ENCODE measurements at places on chromosomes 13 and 19.

DNA sequence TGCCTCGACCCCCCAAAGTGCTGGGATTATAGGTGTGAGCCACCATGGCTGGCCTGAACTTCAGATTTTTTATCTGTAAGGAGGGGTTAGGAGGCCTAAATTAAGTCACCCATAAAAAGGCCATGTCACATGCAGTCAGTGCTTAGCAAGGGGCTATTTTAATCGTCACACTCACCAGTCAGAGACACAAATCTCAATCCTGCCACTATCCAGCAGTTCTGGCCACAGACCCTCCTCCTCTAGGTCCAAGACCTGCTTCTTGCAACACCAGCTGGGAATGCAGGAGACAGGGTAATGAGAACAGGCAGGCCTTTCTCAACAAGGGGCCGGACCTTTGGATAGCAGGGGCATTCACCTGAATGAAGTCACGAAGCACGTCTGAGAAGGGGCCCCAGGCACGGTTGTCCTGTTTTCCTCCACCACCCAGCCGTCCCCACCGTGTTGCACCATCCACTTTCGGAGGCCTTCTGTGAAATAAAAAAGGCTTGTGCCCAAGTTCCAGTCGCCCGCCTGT lies 1.4 kb downstream of the FBXO27 start:
- DNase-seq, result no peak

- DNase-seq, result no peak
Observed at GRCh38 chr19:13987101-13987890, 18.8 kb downstream of the RFX1 start.

DNA sequence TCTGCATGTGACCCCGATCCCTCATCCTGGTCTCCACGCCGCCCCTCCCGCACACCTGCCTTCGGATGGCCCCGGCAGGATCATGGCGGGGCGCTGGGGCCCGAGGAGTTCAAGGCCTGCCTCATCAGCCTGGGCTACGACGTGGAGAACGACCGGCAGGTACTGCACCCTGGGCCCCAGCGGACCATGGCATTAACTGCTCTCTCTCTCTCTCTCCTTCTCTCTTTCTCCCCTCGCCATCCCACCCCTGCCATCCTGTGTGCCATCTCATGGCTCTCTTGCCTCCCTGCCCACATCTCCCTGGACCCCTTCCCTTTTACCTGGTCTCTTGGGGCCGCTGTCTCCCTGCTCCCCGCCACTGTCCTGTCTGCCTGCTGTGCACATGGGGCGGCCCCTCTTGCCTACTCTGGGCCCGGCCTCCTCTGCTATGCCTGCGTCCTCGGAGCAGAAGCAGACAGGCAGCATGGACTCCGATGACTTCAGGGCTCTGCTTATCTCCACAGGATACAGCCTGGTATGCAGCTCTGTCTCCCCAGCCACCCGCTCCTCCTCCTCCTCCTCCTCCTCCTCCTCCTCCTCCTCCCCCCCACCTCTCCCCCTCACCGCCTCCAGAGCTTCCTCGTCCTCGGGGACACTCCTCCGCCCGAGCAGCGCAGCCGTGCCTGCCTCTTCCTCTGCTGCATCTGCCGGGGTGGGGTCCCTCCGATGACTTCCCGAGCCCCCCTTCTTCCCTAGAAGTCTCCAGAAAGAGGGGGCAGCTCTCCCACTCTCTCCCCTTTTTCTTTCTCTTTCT lies 16.2 kb downstream of the CAPN12 start:
- no peak for DNase-seq

GRCh38 chr19:35578707-35579106 lies 7.3 kb upstream of the PMIS2 start:
- no peak for DNase-seq

- no peak for DNase-seq
Observed at GRCh38 chr19:16593181-16593580, 21.0 kb upstream of the SLC35E1 start.

- peak; percentile 69 for DNase-seq
Observed at GRCh38 chr19:45508861-45509691, 1.8 kb downstream of the VASP start.

GRCh38 chr13:78736142-78736541 lies 77.2 kb upstream of the OBI1 start:
- DNase-seq, result peak; percentile 3

- no peak for DNase-seq
Observed at GRCh38 chr13:93325303-93326233, 99.0 kb downstream of the GPC6 start.

All from GM23248 (cell line).